ENCODE measurements at places on chromosomes 4 and X.

DNA sequence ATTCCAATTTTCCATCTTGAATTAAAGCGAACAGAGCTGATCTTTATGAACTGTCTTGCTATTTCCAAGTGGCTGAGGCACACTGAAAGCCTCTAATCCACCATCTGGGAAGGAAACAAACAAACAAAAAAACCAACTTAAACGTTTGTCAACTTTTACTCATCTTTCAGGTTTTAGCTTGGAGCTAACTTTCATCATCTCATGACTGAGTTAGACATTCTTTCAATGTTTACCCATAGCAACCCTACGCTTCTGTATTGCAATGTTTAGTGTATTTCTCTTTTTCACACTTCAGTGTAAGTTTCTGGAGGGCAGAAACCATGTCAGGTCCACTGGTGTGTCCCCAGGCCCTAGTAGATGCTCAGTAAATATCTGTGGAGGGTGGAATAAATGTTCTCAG, 343.8 kb downstream of the GBA3 start:
- DNase-seq, result no peak

DNA sequence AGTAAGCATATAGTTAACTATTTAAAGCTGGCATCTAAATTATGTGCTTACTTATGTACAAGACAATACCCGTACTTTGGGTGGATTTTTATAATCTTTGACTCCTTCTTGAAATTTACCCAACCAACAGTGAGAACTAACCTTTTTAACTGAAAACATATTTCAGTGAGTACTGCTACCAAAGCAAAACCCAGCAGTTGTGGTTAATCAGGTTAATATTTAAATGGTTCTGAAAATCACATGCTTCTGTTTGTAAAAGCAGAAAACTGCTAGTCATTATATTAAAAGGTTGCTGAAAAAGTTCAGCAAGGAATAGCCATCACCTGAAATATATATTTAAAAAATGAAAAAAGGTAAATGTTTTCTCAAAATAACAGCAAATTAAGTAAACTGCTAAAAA, 20.0 kb downstream of the UBE2D3 start:
- no peak for DNase-seq

DNA sequence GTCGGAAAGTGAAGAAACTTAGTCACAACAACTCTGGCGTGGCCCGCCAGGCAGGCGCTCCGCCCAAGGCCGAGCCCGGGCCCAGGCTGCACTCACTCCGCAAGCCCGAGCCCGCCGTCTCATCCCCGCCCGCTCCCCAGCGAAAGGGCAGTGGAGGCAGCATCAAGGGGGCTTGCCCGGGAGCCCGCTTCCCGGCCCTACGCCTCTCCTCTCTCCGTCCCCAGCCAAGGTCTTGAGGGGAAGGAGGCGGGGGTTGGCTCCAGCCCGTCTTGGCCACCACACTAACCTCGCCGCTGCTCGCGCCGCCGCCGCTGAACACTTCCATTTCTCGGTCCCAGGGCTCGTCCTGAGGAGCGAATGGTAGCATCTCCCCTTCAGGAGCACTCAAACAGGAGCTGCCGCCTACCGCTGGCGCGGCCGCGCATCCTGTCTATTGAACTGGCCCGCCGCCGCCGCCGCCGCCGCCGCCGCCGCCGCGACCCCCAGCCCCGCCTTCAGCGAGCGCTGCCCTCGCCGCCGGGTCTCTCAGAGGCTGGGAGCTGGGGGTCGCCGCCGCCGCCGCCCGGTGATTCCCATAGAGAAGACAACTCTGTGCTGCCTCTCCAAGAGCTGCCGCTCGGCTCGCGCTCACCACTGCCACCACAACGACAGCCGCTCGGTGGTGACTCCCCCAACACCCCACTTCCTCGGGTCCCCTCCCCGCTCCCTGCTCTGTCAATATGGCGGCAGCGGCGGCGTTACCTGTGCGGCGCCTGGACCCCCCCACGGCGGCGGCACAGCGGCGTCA, at the start of gene RPS6KA6:
TSS of gene RPS6KA6 (minus strand) at position 667 of the 787 bp plus-strand sequence. CDS start at position 367, 300 bp downstream.
- no peak for DNase-seq

- no peak for DNase-seq
Measured at GRCh38 chr4:39660045-39660444, 21.4 kb upstream of the SMIM14 start.
